ENCODE measurements at places on chromosomes 6 and 20.

- no peak for DNase-seq
These were observed 1.8 kb downstream of the MOXD1 start for GRCh38 chr6:132399376-132400074.

DNA sequence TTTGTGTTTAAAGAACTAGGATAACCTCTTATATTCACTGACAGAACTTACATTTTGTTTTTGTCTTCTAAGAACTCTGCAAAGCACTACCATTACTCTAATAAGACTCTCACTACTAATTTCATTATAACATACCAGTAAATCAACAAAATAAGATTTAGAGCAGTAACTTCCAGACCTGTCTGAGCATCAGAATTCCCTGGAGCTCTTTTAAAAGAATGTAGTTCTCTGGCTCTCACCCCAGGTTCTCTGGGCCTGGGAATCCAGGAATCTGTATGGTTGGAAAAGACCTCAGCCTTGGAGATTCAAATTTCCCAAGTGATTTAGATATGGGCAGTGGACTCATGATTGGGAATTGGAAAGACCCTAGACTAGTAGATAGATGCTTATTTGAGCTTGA is 89.4 kb downstream of the JAG1 start:
- DNase-seq: no peak

GRCh38 chr20:13338097-13338661 is 117.1 kb downstream of the ISM1 start:
- DNase-seq: no peak

DNA sequence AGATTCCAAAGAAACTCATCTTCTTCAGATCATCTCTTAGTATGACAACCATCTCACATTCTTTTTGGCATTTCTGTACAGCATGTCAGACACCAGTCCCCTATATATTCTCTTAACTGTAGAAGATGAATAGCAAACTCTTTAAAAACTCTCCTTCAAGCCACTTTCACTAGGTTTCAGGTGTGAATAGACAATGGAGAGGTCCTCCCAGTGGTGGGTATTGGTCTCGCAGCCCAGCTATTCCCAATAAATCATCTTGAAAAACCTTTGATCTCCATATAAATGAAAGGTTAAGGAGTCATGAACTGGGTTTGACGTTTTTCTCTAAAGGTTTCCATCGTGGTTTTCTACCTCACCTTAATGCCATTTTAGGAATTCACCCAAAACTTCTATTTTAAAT is 180.0 kb downstream of the GJA1 start:
- DNase-seq: no peak

- no peak for DNase-seq
These were observed 183.5 kb upstream of the OLIG3 start for GRCh38 chr6:137677709-137678108.

- DNase-seq: no peak
These were observed 15.8 kb downstream of the IL22RA2 start for GRCh38 chr6:137157601-137158000.

Measured in T-helper 2 cell (primary cell).